ENCODE measurements at places on chromosomes 7 and 10.

DNA sequence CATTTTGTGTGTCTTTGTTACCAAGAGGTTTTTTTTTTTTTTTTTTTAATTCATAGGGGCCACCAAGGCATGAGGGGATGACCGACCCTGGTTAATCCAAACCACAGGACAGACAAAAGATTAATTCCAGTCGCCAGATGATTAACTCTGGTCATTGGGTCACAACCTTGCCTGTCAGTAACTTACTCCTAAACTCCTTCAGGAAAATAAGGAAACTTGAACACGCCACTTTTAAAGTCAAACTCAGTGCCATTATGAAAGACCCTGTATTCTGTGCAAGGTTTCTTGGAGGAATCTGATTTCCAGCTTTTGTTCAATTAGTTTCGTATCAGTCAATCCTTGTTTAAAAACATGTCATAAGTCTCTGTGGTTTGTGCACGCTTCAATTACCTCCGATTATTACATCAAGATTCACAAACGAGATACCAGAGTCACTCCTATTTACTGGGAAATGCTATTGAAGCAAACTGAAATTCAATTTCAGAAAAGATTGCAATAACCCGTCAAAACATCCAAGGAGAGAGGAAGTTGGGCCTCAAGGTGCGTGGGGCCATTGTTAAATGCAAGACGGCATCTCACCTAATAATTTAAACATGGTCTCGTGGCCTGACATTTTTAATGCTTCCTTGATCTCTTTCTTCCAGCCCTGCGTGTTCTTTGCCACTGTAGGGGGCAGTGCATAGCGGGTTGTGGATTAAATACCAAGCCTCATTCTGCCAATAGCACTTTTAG is 44.0 kb downstream of the NRP1 start:
- no peak for DNase-seq
- H3K27me3 ChIP-seq, result no peaks in the 10 kb centered on the region
- no peaks in the 10 kb centered on the region for H3K4me1 ChIP-seq
- H3K27ac ChIP-seq, result peak overlapping the region; percentile 31
- no peaks in the 10 kb centered on the region for H3K36me3 ChIP-seq

DNA sequence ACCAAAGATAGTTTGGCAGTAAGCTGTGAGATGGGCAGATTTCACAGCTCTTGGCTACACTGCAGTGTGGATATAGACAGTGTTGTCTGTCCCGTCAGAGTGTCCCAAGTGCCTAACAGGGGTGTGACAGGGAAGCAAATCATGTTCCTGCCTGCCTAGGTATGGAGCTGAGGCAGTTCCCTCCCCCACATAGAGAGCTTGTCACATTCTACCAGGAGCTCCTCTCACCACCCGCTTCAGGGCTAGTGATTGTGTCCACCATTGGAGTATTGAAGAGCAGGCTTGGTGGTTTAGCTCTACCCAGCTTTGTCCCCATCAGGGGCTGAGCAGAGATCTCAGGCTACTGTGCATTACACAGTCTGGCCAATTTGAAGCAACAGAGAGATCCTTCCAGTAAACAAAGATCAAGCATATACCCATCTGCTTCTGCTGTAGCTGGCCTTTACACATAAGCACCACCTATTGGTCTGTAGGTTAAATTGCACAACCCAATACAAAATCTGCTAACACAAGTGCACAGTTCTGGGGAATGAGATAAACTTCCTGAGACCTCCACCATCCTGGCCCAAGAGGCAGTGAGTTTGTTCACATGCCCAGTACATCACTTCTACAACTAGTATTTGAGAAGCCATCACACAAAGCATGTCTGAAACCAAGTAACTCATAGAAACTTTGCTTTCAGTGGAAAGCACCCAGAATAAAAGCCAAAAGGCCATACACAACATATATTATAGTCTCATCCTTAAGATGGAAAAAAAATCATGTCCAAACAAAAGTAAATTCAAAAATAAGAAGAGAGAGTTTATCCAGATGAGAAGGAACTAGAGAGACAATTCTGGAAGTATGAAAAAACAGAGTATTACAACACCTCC is 67.3 kb downstream of the GLCCI1 start:
- no peak for DNase-seq
- no peaks in the 10 kb centered on the region for H3K27me3 ChIP-seq
- no peak overlapping the region for H3K27ac ChIP-seq
- H3K4me3 ChIP-seq, result no peak overlapping the region
- H3K36me3 ChIP-seq, result no peaks in the 10 kb centered on the region

GRCh38 chr10:76282061-76283025 is 850.9 kb downstream of the LRMDA start:
- no peaks in the 10 kb centered on the region for H3K36me3 ChIP-seq
- no peak overlapping the region for H3K27ac ChIP-seq
- no peaks in the 10 kb centered on the region for H3K4me1 ChIP-seq
- no peaks in the 10 kb centered on the region for H3K27me3 ChIP-seq

DNA sequence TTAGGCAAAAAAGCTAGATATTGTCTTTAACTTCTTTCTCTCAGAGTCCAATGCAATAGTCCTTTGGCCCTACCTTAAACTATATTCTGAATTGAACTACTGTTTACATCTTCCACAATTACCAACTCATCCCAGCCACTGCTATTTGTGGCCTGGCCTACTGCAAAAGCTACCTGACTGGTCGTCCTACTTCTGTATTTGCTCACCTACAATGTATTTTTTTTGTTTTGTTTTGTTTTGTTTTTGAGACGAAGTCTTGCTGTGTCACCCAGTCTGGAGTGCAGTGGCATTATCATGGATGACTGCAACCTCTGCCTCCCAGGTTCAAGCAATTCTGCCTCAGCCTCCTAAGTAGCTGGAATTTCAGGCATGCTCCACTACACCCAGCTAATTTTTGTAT is 51.2 kb downstream of the ARL4A start:
- H3K27ac ChIP-seq, result no peak overlapping the region
- no peaks in the 10 kb centered on the region for H3K27me3 ChIP-seq
- H3K36me3 ChIP-seq, result no peaks in the 10 kb centered on the region

DNA sequence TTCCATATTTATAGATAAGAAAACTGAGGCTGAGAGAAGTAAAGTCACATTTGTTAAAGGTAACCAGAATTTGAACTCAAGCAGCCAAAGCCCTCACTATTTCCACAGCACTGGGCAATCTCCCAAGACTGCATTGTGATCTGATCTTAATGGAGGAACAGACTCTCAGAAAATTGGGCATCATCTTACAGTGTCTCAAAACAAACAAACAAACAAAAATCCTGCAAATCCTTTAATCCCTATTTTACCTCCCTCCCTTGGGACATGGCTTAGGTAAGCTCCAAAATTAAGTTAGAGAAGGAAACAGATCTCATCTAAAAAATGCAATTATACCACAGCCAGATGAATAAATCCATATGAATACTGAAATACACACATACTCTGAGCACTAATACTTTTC is 57.5 kb downstream of the FHIP2A start:
- no peaks in the 10 kb centered on the region for H3K27me3 ChIP-seq
- H3K36me3 ChIP-seq, result no peaks in the 10 kb centered on the region
- no peak overlapping the region for H3K4me3 ChIP-seq
- H3K4me1 ChIP-seq, result no peaks in the 10 kb centered on the region
- no peak for DNase-seq

- H3K27ac ChIP-seq, result no peak overlapping the region
- H3K27me3 ChIP-seq, result no peaks in the 10 kb centered on the region
- no peak for DNase-seq
Measured at GRCh38 chr7:29053105-29053872, 93.0 kb downstream of the CPVL start.

DNA sequence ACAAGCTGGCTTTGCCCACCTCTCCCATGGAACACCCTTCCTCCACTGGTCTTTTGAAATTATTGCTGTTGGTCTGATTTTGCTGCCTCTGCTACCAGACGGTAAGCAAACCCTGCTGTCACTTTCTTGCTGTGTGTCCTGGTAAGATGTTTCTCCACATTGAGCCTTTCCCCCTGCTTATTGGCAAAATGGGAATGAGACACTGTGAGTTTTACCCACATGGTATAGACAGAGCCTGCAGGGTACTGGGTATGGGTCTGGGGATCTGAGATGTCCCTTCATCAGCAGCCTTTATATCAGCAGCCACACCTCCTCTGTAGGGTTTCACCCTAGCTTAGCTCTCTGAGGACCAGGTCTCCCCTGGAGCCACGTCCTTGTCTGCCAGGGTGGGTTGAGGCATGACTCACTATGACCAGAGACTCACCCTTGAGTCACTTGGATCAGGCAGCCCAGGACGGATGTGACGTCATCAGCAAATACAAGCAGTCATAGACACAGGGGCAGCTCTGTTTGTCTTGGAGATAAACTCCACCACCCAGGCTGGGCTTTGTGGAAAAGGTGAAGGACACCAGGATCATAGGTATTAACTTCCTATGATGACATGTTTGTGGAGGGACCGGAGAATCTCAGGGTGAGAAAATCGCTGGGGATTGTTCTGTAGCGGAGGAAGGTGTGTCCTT is 17.9 kb upstream of the BAIAP2L1 start:
- no peak overlapping the region for H3K27ac ChIP-seq
- DNase-seq, result no peak
- H3K4me1 ChIP-seq, result no peaks in the 10 kb centered on the region
- H3K27me3 ChIP-seq, result no peaks in the 10 kb centered on the region

GRCh38 chr7:148535217-148535616 is 55.3 kb upstream of the C7orf33 start:
- DNase-seq, result no peak
- no peak overlapping the region for H3K4me3 ChIP-seq
- no peak overlapping the region for H3K27ac ChIP-seq
- H3K36me3 ChIP-seq, result no peaks in the 10 kb centered on the region
- no peaks in the 10 kb centered on the region for H3K4me1 ChIP-seq
- no peaks in the 10 kb centered on the region for H3K27me3 ChIP-seq

DNA sequence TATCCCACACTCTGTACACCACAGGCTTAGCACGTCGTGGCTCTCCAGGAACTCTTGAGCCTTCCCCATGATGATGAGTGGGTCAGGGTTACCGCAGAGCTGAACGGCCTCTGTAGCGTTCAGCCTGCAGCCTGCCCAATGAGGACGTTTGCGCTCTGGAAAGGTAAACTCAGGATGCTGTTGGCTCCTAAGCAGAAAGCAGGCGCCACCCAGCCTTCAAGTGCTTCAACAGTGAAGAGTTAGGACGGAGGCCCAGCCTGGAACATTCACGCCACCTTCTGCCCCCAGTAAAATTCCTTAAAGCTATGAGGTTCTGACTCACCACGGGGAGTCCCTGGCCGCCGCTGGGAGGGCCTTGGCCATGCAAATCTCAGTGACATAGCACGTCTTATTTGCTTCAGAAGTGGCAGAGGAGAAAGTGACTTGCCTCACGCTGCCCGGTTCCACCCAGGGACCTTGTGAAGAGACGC is 161.5 kb upstream of the SH2B2 start:
- H3K36me3 ChIP-seq, result no peaks in the 10 kb centered on the region
- H3K27ac ChIP-seq, result no peak overlapping the region
- DNase-seq, result no peak
- H3K4me1 ChIP-seq, result no peaks in the 10 kb centered on the region
- H3K27me3 ChIP-seq, result no peaks in the 10 kb centered on the region
- no peak overlapping the region for H3K4me3 ChIP-seq
